ENCODE measurements at places on chromosomes 3 and 15. TPM values are rescaled to one million over a fixed set of nuclear protein-coding genes. Genes with fewer than 3 reads are reported as not detected.

Gene THSD4
- total RNA-seq: 85.9 TPM

Gene ARPP19
- total RNA-seq: 285 TPM

Gene IGSF11
- total RNA-seq: 13.6 TPM

- DNase-seq: no peak
These were observed 40.9 kb downstream of the SEMA3G start for GRCh38 chr3:52403955-52404354.

DNA sequence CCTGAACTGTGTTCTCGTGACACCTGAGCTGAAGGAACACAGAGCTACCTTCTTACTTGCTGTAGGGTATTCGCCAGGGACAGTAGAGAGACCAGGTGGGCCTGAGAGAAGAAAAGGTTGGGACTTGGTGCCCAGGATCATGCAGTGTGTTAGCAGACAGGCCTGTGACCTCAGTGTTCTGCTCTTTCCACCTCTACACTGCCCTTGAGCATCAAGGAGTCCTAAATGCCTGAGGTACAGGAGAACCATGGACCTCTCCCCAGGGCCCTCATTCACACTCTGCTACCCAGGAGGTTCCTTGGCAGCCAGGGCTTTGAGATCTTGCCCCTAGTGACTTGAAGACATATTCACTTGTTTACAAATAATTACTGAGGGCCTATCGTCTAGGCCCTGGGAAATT, 22.2 kb upstream of the JMJD7 start:
- no peak for DNase-seq

DNA sequence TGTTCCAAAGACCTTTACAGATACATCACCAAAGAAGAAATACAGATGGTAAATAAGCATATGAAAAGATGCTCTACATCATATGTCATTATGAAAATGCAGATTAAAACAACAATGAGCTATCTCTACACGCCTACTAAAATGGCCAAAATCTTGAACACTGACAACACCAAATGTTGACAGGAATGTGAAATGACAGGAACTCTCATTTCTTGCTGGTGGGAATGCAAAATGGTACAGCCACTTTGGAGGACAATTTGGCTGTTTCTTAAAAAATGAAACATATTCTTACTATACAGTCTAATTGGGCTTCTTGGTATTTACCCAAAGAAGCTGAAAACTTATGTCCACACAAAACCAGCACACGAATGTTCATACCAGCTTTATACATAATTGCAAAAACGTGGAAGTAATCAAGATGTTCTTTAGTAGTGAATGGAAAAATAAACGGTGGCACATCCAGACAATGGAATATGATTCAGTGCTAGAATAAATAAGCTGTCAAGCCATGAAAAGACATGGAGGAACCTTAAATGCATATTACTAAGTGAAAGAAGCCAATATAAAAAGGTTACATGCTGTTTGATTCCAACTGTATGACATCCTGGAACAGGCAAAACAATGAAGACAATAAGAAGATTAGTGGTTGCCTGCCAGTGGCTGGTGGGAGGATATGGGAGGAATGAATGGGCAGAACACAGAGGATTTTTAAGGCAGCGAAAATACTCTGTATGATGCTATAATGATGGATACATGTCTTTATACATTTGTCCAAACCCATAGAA, 81.3 kb upstream of the NEDD4 start:
- DNase-seq: no peak

Measured in spinal cord (tissue), 10 donors.